ENCODE measurements at places on chromosomes 2 and 18. TPM values are rescaled to one million over a fixed set of nuclear protein-coding genes. Genes with fewer than 3 reads are reported as not detected.

- peak; percentile 50 for DNase-seq
Observed at GRCh38 chr2:30266051-30266621, 34.8 kb downstream of the LBH start.

DNA sequence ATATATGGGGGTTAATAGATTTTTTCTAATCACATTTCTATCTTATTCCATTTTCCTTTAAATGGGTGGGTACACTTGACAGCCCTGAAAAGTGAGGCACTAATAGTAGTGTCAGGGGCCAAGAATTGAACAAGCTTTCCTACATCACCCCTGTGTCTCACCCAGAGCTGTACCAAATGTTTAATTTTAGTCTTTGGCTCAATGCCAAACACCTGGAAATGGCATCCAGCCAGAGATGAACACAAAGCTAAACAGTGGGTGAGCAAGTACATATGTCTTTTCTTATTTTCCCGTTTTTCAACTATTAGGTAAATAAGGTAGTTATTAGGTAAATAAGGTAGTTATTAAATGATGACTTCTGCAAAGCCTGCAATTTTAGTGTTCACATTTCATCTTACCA lies 276.3 kb upstream of the ERBB4 start:
- DNase-seq: no peak

DNA sequence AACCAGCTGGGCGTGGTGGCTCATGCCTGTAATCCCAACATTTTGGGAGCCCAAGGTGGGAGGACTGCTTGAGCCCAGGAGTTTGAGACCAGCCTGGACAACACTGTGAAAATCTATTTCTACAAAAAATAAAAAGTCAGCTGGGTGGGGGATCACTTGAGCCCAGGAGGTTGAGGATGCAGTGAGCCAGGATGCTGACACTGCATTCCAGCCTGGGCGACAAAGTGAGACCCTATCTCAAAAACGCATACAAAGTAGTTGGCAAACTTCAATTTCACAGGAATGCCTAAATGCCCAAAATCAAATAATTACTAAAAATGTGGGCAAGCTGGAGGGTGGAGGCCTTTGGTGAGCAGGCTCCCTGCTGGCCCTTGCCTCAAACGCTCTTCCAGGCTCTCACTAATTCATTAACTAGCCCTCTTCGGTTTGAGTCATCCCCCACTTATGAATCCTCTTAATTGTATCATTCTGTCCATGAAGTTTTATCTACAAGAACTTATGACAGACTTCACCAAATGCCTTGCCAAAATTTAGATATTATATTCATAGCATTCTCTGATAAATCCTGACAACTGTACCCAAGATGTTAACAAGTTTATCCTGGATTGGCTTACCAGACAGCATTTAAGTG lies 68.7 kb upstream of the ZFP36L2 start:
- DNase-seq: peak; percentile 56

DNA sequence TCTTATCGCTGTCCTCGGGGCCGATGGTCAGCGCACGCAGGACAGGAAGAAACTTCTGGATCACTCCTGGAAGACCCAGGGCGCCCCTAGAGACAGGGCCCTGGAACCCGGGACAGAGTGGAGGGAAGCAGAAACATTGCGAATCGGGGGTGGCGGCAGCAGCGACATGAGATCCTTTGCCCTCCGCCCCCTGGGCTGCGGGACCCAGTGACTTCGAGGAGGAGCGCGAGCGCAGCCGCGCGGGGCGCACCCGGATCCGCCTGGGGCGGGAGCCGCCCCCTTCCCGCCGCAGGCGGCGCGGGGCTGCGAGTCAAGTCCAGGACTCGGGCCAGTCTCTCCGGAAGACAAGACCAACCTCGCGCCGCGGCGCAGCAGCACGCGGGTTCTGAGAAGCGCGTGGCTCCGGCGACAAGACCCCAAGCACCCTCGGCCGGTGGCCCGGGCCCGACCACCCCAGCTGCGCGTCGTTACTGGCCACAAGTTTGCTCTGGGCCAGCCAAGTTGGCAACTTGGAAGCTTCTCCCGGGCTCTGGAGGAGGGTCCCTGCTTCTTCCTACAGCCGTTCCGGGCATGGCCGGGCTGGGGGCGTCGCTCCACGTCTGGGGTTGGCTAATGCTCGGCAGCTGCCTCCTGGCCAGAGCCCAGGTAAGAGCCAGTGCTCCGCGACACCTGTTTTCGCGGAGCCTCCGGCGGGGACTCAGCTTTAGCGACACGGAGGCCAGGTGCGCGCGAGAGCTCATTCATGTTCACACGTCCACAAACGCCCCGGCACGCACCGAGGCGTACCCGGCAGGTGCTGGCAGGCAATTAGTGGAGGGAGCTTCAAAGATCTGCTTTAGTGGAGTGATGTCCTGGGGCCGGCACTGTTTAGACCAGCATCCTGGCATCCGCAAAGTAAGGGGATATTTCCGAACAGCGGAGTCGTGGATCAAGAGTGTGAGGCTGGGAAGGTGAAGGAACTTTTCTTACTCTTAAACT lies at the start of gene PTH2R:
PTH2R (plus strand) TSS at position 319 of the 978 bp plus-strand sequence; CDS start at position 571, 252 bp downstream.
- peak; percentile 23 for DNase-seq

- DNase-seq: no peak
Observed at GRCh38 chr2:74252036-74252435, 53.6 kb downstream of the MTHFD2 start.

The FBXO41 gene
- total RNA-seq: 1.0 TPM

The DLX2 gene
- total RNA-seq: 2.8 TPM

The MROH2A gene
- not detected for total RNA-seq
